ENCODE measurements at places on chromosomes 2 and 18.

DNA sequence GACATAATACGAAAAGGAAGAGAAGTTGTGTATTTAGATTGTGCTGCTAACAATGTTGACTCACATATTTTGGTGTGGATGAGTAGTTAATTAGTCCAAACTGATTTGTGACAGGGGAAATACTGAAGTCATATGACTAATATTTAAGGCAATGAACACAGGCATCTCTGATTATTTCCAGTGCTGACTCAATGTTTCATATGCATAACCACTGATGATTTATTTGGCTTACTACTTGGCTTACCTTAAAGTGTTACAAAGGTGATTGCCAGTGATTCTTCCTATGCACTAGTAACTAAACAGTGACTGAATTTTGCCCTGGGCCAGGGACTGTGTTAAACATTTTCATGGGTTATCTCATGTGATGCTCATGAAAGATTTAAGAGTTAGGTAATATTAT is 722.6 kb downstream of the METTL4 start:
- DNase-seq: no peak

DNA sequence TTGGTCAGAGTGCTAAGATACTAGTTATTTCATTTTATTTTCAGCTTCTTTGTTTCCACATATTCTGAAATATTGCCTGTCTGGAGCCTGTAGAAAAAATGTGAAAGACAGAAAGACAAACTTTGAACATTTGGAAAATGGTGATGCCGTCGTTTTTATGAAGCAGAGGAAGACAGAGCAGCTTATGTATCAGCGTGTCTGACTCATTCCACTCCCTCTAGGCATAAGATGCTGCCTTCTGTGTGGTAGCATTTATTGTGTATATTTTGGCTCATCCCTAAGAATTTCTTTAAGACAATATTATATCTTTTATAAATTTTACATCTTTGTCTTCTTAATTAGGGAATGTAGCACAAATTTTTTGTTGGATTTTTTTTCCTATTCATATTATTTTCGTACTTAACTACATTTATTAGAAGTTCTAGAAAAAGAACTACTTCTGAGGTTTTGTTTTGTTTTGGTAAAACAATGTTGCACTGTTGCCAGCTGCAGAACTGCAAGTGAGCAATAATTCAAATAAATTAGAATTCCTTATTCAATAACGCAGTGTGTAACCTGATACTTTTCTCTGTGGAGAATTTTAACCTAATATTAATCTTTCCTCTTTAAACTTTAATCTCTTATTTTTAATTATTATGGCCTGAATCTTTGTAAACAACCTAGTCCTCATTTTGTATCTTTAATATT is 300.4 kb downstream of the ZNF407 start:
- no peak for DNase-seq

DNA sequence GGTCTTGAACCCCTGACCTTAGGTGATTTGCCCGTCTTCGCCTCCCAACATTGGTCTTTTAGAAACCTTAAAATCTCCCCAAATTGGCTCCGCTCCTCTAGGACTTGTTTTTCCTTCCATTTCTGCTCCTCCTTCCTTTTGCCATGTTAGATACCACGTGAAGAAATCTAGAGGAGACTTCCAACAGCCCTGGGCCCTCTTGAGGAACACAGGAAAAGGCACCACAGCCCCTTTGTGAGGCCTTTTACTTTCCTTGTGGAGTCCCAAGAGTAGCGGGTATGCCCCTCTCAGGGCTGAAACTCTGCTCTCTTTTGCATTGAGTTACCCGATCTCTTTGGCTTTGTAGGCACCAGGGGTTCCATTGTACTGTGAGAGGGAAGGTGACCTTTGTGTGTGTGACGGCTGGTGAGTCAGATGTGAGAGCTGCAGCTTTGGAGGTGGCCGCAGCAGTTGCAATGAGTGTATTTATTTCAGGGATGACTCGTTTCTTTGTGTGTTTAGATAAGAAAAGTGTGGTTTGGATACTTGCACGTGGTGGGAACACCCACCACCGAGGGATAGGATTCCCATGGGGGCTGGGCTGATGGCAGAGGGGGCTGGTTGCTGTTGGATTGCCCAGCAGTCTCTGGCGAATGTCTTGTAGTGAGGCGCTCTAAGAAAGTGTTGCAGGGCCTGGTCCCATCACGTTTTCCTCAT is 218.4 kb upstream of the HS6ST1 start:
- no peak for DNase-seq

DNA sequence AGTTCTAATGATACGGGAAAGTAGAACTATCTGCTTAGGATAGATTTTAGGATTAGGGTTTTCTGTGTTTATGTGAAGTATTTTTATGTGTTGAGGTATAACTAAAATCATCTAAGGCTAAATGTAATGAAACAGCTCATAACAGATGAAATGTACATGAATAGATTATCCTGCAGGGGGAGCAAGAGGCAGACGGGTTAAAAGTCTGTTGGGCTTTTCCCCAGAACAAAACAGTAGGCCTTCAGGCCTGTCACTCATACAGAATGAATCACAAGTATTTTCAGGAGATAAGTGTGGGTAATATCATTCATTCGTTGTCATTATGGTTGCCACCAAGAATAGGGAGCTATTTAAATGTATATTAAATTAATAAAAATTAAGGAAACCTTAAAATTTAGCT is 107.9 kb upstream of the IL1R2 start:
- DNase-seq: no peak

DNA sequence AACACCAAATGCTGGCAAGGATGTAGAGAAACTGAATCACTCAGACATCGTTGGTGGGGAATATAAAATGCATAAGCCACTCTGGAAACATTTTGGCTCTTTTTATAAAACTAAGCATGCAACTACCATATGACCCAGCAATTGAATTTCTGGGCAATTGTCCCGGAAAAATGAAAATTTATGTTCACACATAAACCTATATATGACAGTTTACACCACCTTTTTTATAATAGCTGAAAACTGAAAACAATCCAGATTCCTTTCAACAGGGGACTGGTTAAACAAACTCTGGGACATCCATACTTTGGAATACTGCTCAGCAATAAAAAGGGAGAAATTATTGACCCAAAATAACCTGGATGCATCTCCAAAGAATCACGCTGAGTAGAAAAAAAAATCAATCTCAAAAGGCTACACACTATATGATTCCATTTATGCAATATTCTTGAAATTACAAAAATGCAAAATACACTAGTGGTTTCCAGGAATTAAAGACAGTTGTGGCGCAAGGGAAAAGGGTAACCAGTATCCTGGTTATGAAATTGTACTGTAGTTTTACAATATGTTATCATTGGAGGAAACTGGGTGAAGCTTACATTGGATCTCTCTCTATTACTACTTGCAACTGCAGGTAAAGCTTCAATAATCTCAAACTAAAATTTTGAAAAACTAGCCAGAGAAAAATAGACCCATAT is 130.2 kb upstream of the PID1 start:
- no peak for DNase-seq

DNA sequence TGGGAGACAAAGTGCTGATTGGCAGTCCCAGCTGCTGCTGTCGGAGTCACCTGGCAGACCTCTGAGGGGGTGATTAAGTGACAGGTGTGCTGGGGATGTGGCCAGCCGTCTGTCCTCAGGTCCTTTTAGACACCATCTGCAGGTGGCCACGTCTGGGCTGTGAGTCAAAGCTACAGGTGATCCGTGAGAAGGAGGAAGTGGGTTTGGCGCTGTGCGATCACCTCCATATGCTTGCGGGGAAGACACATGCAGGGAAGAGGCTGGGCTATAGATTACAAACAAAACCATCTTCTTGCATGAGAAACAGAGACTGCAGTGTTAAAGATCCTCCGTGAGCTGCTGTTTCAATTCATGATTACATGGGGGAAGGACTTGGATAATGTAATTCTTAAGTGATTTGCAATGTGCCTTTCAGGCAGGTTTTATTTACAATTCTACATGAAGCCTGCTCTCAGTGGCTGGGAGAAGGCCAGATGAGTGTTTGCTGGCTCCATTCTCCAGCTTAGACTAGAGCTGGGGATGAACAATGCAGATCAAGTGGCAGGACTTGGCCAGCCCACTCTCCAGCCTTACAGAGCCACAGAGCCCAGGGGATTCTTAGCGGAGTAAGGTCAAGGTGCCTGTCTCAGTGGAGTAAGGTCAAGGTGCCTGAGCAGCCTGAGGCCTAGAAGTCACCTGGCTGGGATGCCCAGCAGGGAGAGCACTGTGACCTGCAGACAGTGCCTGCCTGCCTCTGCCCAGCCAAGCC is 87.8 kb downstream of the LYPD1 start:
- no peak for DNase-seq

- no peak for DNase-seq
Measured at GRCh38 chr2:128292599-128293425, 25.9 kb downstream of the HS6ST1 start.

DNA sequence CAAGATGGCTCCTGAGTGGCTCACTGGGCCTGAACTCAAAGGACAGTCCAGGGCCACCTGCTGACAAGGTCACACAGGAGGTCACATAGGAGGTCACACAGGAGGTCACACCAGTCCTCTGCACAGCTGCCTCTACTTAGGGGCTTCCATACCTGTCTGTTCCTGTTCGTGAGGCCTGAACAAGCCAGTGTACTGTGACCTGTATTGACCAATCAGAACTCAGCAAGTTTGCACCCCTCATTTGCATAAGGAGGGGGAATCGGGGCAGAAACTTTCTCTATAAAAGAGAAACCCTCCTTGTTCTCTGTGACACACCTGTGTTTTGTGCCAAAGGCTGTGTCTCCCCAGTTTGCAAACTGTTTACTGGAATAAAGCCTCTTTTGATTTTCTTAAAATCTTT is 478.9 kb downstream of the EIPR1 start:
- no peak for DNase-seq

DNA sequence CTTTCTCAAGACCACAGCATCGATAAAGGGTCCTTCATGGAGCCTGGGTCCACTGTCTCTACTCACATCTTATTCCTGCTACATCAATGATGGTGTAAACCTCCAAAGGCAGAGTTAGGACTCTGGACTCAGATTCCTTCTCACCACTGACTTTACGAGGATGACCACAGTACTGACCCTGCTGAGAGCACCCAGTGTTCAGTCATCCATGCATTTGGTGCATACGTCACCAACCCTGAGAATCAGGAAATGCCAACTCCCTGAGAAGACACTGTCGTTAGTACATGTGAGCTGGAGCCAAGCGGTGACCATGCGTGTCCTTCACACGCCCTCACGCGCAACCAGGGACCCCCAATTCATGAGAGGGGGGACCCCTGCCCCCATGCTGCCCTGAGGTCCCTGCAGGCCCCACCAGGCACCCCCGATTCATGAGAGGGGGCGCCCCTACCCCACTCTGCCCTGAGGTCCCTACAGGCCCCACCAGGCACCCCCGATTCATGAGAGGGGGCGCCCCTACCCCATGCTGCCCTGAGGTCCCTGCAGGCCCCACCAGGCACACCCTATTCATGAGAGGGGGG is 178.4 kb upstream of the TPO start:
- DNase-seq: no peak

DNA sequence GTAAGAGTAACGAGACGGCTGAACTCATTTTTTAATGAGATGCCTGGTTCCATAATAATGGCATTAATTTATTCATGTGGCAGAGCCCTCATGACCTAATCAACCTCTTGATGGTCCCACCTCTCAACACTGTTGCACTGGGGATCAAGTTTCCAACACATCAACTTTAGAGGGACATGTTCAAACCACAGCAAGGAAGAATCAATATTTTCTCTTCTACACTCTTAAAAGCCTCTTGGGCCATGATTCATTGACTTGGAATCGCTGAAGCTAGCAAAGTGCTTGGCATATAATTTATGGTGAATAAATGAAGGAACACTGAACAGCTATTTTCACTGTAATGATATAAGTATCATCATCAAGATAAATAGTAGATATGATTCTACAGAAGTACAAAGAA is 333.0 kb downstream of the TNS1 start:
- no peak for DNase-seq

GRCh38 chr2:30686669-30687068 is 120.6 kb downstream of the CAPN13 start:
- DNase-seq: no peak

DNA sequence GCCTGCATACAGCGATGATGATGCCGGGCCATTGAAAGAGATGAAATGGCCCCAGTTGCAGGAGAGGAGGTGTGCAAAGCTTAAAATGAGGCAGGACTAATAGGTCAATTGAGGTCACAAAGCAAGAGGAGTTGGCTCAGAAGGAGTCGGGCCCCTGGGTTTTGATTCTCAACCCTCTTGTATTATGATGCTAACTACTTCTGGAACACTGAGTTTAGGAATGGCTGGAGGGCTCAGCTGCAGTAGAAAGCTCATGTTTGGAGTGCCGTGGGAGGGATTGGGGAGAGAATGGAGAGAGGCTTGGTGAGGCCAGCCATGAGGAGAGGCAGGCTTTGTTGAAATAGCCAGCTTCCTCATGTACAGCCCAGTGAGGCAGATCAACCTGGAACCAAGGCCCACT is 4.8 kb downstream of the TNP1 start:
- DNase-seq: no peak

DNA sequence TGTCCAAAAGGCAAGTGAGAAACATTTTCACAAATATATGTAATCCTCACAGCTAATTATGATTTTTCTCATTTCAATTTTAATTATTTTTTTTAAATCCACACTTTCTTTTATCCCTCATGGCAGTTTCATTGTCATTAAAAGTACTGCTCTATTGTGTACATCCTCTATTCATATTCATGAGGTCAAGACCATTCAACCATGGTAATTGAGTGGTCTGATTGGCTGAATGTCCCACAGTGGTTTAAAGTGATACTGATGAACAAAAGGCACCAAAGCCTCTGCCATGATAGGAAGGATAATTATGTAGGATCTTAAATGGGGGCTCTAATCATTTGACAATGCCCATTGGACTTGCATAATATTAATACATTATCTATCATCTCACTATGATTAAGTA is 108.4 kb upstream of the EPHA4 start:
- no peak for DNase-seq

- DNase-seq: no peak
Measured at GRCh38 chr2:239545741-239546392, 145.0 kb upstream of the HDAC4 start.

GRCh38 chr2:136248242-136248641 is 130.3 kb upstream of the CXCR4 start:
- DNase-seq: no peak

- DNase-seq: no peak
Measured at GRCh38 chr18:26488417-26489009, 59.8 kb downstream of the KCTD1 start.

DNA sequence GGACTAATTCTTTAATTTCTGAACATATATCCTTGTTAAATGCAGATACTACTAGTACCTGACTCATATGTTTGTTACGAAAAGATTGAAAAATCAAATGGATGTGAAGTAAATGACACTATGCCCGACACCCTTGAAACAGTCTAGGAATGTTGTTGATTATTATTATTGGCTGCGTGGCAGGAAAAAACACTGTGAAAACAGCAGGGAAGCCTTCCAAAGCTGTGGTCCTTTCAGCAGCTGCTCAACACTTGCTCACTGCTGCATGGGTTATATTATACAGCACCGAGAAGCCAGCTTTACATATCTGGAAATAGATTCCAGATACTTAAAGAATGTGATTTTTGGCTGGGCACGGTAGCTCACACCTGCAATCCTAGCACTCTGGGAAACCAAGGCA is 26.5 kb downstream of the CRYGD start:
- no peak for DNase-seq

Data from activated CD8-positive, alpha-beta memory T cell treated with anti-CD3 and anti-CD28 coated beads for 24 hours (primary cell).